ENCODE measurements at places on chromosomes 16 and 17. TPM values are rescaled to one million over a fixed set of nuclear protein-coding genes. Genes with fewer than 3 reads are reported as not detected.

- no peak for DNase-seq
Observed at GRCh38 chr16:78742501-78743283, 643.2 kb downstream of the WWOX start.

GRCh38 chr16:56262148-56262547 is 70.9 kb downstream of the GNAO1 start:
- DNase-seq, result no peak

DNA sequence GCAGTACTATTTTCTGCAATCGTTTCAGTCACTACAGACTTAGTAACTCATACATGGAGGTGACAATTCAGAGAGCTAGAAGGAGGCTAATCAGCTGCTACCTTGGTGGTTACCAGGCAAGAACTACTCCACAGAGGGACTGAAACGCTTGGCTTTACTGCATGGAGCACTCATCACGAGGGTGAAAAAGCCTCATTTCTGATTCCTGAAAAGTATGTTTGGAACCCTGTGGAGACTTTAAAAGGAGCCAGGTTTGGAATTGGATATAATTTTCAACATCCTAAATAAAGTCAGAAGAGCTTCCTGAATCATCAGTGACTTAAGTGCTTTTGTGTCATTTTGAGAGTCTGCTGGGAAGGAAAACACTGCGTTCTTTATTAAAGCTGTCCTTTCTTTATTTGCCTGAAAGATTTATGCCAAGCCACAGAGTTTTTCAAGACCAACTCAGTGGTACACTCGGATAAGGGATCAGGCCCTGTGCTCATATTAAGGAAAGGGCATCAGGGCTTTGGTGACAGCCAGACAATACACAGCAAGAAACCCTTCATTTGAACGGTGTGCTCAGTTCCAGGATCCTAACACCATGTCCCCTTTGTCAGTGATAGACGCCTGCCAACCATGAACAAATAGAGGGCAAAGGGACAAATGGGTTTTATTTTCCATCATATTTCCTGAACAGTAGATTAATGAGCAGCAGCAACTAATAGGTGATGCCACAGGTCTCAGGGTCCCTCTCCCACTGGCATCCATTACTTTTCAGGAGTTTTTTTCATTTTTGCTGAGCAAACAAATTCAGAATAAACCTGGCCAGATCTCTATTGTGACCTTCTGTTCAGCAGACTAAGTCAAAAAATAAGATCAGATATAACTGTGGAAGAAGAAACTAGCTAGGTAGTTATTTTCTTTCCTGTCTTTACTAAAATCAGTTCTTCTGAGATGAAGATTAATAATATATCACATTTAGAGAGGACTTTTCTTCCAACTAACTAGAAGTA is 80.5 kb upstream of the CLEC18B start:
- DNase-seq, result no peak

The TRIM72 gene
- not detected for total RNA-seq

- DNase-seq, result no peak
Observed at GRCh38 chr17:32870027-32870670, 6.8 kb downstream of the MYO1D start.

GRCh38 chr16:1890708-1891050 is 18.7 kb upstream of the MEIOB start:
- no peak for DNase-seq

DNA sequence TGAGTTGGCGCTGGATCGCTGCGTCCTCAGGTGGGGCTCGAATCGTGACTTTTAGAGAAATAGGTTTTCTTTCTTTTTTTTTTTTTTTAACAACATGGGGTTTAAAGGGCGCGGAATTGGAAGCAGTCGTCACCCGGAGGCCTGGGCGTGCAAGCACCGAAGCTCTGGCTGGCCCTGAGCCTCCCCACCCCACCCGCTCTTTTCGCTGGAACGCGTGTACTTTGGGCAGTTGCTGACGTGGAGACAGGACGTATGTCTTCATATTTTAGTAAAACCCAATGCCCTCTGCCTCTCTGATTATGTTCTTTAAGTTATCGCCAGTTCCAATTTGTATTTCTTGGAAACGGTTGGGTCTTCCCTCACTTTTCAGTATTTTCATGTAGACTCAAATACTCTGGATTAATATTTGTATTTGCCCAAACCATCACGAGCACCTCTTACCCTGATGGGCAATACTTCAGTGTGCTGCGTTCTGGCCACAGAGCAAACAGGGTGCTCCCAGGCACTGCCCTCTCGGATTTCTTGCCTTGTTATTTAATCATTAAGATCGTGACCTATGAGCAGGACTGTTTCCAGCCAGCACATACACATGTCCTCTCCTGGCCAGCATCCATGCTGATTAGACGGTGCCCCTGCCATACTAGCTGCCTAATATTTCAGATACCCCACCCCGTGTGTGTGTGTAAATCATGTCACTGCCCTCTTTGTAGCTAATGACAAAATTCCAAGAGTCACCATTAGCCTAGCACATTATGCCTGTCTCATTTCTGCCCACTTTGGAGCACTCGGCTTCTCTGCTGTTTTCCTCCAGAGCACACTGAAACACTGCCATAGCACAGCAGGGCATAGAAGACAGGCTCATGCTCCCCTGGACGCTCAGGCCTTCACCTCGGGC is 805 bp upstream of the C16orf95 start:
- no peak for DNase-seq

The CNTNAP1 gene
- 17.8 TPM for total RNA-seq

The APOH gene
- 6.4 TPM for total RNA-seq

The KRTAP4-12 gene
- not detected for total RNA-seq

DNA sequence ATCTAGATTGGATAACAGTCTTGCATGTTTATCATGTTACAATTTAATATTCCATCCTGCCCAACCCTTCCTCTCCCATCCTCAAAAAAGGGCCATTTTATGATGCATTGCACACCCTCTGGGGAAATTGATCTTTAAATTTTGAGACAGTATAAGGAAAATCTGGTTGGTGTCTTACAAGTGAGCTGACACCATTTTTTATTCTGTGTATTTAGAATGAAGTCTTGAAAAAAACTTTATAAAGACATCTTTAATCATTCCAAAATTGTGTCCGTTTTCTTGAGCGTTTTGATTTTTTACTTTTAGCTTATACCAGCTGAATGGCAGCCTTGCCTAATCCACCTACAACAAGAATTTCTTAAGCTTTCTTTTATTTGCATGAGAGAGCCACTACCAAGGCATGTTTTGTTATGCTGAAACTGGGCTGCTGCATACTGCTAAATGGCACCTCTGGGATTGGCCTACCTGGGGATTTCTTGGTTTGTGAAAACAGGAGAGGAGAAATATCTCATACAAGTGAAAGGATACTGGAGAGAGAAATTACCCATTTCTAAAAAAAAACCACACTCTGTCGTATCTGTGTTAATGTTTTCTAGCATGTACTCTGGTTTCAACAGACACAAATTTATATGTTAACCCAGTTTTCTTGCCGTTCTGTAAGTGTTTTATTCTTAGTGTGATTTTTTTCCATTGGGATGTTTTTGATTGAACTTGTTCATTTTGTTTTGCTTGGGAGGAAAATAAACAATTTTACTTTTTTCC is 52.2 kb downstream of the TUBD1 start:
- no peak for DNase-seq

GRCh38 chr17:27390540-27390939 is 65.7 kb upstream of the KSR1 start:
- DNase-seq, result no peak

DNA sequence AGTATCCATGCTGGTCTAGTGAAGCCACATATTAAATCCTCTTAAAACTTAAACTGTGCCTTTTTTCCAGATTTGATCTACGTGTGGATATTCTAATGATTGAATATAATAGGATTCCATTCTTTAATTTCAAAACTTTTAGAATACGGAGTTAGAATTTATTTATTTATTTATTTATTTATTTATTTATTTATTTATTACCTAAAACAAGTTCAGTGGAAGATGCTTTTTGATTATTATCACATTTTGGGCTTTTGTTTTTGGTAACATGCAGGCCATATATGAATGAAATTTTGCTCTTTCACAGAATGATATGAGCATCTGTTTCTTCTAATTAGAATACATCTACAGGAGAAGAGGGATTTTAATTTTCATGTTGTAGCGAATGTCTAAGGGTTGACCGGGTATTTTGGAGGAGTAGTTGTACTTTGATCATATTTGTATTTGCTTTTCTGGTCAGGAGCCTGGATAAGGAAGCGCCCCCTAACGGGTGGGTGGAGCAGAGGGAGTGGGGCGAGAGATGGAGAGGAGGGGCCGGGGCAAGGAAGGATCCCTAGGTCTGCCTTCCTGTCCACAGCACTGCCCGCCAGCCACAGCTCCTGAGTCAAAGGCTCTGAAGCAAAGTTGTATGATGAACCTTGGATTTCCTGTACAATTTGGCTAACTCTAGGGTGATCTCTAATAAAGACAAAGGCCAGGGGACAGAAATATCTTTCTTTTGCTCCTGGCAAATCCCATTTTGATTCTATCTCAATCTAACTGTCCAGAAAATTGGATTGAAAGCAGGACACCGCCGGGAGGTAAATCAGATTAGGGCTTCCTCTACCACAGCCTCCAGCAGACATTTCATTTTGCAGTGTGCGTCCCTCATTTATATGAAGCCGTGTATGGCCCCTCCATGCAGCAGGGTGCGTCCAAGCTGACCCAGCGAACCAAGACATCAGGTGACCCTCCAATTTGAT is 149.1 kb downstream of the PRKCA start:
- no peak for DNase-seq

DNA sequence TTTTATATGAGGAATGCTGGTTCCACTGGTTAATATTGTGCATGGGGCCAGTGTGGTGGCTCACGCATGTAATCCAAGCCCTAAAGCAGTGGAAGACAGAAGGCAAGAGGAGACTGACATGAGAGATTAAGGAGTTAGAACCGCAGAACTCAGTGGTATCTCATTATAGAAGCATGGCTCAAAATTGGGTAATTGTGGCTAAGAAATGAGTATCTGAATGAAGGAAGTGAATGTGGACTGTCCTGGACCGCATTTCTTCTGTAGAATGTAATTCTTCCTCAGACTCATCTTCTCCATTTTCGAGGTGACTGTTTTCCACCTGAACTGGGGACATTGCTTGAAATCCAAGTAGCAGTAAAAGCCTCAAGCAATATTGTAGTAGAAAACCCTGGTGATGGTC is 42.6 kb upstream of the CDR2 start:
- no peak for DNase-seq

DNA sequence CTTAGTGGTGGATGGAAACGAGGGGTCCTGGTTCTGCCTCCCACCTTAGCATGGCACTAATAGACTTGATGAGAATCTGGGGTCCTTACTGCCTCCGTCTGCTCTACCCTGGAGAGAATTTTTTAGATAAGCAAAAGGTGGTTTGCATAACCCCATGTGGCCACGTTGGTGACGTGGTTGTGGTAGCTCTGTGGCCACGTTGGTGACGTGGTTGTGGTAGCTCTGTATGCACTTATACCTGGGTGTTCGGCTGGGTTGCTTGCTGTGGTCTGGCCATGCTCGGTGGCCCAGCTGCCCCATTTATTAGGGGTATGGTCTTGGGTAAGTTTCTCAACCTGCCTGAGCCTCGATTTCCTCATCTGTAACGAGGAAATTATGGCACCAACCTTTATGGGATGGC is 13.0 kb downstream of the SPIRE2 start:
- DNase-seq, result no peak

- no peak for DNase-seq
Observed at GRCh38 chr16:49932946-49933345, 77.0 kb upstream of the ZNF423 start.

- DNase-seq, result no peak
Observed at GRCh38 chr16:12582696-12583095, 221.0 kb downstream of the CPPED1 start.

DNA sequence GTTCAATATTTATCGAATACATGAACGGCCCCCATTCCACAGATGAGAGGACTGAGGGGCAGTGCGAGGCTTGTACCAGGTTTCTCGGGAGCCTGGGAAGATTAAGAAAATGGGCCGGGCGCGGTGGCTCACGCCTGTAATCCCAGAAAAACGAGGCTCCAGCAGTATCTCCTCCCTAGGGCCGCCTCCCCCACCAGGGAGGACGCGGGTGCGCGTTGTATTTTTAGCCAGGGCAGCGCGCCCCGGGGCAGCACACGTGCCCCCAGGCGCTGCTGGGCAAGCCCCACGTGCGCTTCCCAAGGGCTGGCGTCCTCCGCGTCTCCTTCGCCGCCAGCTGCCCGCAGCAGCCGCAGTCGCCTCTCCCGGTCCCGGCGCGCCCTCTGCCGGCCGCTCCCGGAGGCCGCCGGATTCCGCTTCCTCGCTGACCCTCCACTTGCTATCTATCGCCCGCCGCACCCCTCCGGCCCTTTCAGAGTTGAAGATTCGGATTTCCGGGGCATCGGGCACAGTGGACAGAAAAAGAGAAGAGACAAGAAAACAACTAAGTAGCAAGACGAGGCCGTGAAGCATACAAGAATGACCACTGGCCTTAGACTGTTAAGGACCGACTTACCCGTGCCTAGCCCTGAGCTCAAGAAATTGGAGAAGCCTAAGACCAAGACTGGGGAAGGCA is 1.9 kb upstream of the YBX2 start:
- peak; percentile 90 for DNase-seq

DNA sequence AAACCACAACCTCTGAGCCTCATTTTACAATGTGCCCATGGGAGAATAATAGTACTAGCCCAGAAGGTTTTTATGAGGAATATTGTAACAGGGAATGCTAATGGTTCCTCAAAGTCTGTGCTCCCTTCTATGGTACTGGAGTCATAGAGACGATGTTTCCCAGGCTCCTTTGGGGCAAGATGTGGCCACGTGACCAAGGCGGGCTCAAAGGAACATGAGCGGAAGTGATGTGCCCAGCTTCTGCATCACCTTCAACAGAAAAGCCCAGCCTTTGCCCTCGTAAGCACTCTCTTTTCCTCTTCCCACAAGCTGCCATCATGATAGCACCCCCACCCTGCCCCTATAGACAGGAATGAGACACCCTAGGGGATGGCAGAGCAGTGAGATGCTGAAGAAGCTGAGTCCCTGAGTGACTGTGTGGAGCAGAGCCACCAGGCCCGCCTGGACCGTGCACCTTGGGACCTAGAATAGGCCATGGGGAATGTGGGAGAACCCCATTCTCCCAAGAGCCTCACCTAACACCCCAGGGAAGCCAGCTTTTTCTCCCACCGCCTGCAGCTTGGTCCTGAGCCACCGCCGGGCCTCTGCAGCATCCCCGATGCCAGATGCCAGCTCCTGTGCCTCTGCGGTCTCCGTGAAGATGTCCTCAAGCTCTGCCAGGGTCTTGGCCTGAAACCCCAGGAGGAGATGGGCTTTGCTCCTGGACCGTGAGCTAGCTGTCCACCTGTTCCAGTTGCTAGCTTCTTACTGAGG is 22.2 kb upstream of the PIK3R6 start:
- DNase-seq, result no peak

GRCh38 chr17:49515196-49515770 is 20.2 kb downstream of the NGFR start:
- no peak for DNase-seq

The CA4 gene
- total RNA-seq, result 11.4 TPM

- DNase-seq, result no peak
Observed at GRCh38 chr17:48787828-48788227, 29.2 kb downstream of the TTLL6 start.

DNA sequence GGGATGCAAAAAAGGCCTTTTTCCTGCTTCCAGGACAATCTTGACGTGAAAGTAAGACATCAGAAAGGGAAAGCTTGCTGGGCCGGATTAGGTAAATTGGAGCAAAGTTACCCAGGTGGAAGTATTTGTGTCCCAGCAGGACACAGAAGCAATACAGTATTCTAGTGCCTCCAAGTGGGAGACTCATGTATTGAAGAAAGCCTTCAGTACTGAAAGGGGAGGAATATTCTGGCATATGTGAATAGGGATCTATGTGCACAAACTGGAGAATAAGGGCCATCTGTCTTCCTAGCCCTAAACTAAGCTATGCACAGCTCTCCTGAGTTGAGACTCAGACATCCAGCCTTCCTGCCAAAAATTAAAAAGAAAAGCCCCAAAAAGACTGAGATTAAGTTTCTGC is 327.3 kb upstream of the CDH8 start:
- no peak for DNase-seq

GRCh38 chr16:72125635-72126428 is 32.2 kb downstream of the DHX38 start:
- DNase-seq, result peak; percentile 45

All from type B pancreatic cell (in vitro differentiated cells).